NCI-H2081 (cell line): ENCODE measurements at places on chromosomes 4 and X.
A peak's percentile ranks its signal among the peaks of the same experiment; 100 is the strongest.

- DNase-seq = no peak
Observed at GRCh38 chrX:118347131-118347530, 1.2 kb downstream of the WDR44 start.

- no peak for DNase-seq
Observed at GRCh38 chrX:1537031-1537715, at the start of gene P2RY8. Gene P2RY8, minus strand, starts transcription at chrX:1537185. Its CDS starts 70,627 bp downstream, at chrX:1466558.

DNA sequence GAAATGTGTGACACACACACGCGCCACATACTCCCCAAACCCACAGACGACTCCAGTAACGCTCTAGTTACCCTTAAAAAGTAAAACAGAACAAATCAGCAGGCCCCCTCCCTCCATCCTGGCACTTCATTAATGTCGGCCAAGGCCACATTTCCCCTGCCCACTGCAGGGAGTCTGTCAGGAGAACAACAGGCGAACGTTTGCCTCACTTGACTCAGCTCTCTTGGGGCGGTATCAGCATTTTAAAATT lies 671 bp upstream of the FHIP1A start:
- DNase-seq = no peak

DNA sequence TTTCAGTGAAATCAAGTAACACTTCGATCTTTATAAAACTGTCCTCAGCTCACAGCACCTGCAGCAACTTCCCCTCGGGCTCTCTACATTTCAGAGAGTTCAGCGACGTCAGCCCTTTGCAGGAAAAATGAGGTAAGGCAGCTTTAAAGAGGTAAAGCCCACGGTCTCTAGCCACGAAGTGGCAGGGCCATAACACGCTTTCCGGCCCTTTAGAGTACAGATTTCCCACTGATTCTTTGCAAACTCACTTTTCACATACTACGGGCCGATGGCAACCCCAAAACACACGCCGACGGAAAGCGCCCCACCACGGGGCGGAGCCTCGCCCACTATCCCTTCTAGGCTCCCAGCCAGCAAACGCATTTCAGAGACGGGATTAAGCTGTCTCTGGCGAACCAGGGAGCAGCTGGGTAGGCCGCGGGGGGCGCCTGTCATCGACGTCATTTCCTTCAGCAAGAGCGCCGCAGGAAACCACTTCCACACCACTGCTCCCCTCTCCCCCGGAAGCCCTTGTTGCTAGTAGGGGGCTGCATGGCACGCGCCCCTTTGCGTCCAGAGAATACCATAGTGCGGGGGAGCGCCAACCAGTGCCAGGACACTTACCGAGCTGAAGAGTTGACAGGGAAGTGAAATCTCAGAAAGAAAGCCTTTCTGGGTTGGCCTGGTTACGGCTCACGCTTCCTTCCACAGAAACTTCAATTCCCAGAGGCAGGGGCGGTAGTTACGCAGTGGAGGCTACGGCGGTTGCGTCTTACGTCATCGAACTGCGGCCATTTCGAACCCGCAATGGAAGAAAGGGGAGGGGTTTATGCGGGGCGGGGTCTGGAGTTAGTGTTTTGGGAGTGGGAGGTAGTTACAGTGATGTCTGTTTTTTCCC lies at the start of gene TRMT10A:
TSS of gene TRMT10A (minus strand) at position 730 of the 877 bp plus-strand sequence. CDS start 4,701 bp downstream, outside the sequence.
- DNase-seq = peak; percentile 96
